ENCODE measurements at places on chromosomes 2 and 18. TPM values are rescaled to one million over a fixed set of nuclear protein-coding genes. Genes with fewer than 3 reads are reported as not detected.

- peaks cover 26% of the 10 kb centered on the region for H3K4me1 ChIP-seq
- DNase-seq = no peak
- H3K4me3 ChIP-seq = no peak overlapping the region
- H3K36me3 ChIP-seq = no peaks in the 10 kb centered on the region
- no peaks in the 10 kb centered on the region for H3K27me3 ChIP-seq
These were observed 9.0 kb downstream of the STEAP3 start for GRCh38 chr2:119232666-119232993.

DNA sequence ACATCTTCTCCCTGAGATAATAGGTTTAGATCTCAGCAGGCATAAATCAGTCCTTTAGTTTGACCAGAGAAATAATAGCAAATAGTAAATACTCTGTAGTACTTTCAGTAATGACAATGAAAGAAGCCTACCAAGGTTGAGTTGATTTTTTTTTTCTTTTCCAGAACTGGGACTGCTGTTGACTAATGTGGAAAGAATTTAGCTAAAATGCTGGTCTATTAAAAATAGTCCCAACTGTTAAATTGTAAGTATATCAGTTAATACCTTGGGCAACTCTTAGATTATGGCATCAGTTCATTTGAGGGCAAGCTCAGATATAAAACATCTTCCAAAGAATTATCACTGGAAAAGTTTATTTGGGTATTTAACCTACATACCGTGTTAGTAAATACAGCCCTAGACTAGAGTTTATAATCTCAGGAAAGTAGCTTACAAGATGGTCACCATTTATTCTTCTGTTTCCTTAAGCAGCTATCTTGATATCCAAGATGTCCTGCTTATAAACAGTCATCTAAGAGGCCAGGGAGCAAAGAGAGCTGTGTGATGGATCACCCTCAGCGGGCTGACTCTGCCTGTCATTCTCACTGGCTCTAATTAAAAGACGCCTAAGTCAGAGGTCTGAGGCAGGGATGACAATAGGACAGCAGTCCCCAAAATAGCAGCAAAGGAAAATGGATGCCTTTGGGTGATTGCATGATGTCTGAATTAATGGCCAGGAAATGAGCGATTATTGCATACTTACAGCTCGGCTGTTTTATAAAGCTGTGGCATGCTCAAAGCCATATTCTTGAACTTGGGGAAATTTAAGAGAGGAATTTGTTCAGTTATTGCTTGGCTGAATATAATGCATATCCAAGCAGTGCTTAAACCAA is 121.3 kb downstream of the MTX2 start:
- no peaks in the 10 kb centered on the region for H3K27me3 ChIP-seq
- no peak overlapping the region for H3K27ac ChIP-seq

GRCh38 chr2:162118166-162119031 is 33.6 kb downstream of the GCG start:
- DNase-seq = no peak
- 0 out of 2 replicates have a peak, but pooled peaks cover 3% of the 10 kb centered on the region for H3K4me1 ChIP-seq
- no peaks in the 10 kb centered on the region for H3K27me3 ChIP-seq
- no peak overlapping the region for H3K27ac ChIP-seq
- no peaks in the 10 kb centered on the region for H3K36me3 ChIP-seq
- H3K4me3 ChIP-seq = no peak overlapping the region

GRCh38 chr2:190636361-190636760 is 12.5 kb upstream of the NAB1 start:
- H3K4me3 ChIP-seq = no peak overlapping the region
- no peaks in the 10 kb centered on the region for H3K27me3 ChIP-seq
- DNase-seq = no peak
- H3K36me3 ChIP-seq = no peaks in the 10 kb centered on the region

- DNase-seq = no peak
- H3K36me3 ChIP-seq = no peaks in the 10 kb centered on the region
- no peak overlapping the region for H3K27ac ChIP-seq
- H3K4me3 ChIP-seq = no peak overlapping the region
- H3K27me3 ChIP-seq = no peaks in the 10 kb centered on the region
- peaks cover 9% of the 10 kb centered on the region for H3K4me1 ChIP-seq
These were observed 51.2 kb downstream of the MBD2 start for GRCh38 chr18:54173250-54173649.

Gene ACMSD
- not detected for total RNA-seq

Gene IL36G
- 0.70 TPM for total RNA-seq

Gene COL4A4
- total RNA-seq = 3.1 TPM

Gene ZSWIM2
- not detected for total RNA-seq
